Fibroblast of villous mesenchyme (primary cell): ENCODE measurements at places on chromosomes 4 and X. TPM values are rescaled to one million over a fixed set of nuclear protein-coding genes. Genes with fewer than 3 reads are reported as not detected.

The BEX1 gene
- total RNA-seq: 1.3 and 2.2 TPM in 2 replicates

The UGT2B17 gene
- total RNA-seq: not detected in 2 replicates

The ARSJ gene
- 49.3 and 69.5 TPM in 2 replicates for total RNA-seq

The SLC34A2 gene
- not detected in 2 replicates for total RNA-seq

The CT45A5 gene
- total RNA-seq: not detected in 2 replicates
